ENCODE measurements at places on chromosomes 12 and 14.
A peak's percentile ranks its signal among the peaks of the same experiment; 100 is the strongest.

DNA sequence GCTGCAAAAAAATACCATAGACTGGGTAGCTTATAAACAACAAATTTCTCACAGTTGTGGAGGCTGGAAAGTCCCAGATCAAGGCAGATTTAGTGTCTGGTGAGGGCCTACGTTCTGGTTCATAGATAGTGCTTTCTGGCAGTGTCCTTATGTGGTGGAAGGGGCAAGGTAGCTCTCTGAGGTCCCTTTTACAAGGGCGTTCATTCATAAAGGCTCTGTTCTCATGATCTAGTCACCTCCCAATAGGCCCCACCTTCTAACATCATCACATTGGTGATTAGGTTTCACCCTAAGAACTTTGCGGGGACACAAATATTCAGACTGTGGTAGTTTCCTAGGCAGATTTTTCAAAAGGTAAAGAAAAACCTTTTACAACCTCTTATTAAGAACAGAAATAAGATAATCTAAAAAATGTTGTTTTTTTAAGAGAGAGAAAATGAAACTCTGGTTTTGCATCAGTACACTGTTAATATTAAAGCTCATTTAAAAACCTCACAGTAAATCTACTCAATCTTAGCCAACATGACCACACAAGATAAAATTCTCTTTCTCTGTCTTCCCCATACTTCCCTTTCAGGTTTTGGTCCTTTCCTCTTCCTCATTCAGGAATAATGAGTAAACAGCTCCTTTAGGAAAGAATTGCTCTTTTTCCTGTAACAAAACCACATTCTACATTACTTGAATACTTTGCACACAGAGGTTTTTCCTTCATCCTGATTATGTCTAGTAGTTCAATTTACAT lies 117.5 kb downstream of the UNC79 start:
- no peak for DNase-seq

- DNase-seq: no peak
These were observed 135.7 kb upstream of the SYT10 start for GRCh38 chr12:33575346-33575745.

DNA sequence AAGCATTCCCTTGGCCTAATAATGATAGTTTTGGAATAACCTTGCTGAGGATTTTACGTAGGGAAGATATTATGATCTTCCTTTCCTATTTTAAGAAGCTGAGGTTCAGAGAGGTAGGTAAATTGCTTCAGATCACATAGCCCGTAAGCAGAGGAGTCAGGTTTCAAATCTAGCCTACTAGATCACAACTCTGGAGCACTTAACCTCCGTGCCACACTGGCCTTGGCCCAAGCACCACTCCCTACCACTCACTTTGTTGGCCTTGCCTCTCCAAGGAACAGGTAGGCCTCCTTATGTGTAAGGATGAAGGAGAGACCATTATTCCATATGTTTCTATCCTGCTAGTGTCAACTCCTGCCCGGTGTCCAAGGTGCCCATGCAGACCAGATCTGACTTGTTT lies 12.4 kb upstream of the ACOT1 start:
- DNase-seq: no peak

- DNase-seq: no peak
These were observed 52.3 kb downstream of the TSPAN9 start for GRCh38 chr12:3129301-3130056.

- no peak for DNase-seq
These were observed 16.2 kb downstream of the ABHD4 start for GRCh38 chr14:22614240-22614799.

GRCh38 chr12:61846765-61847164 lies 413.4 kb upstream of the USP15 start:
- DNase-seq: no peak

- no peak for DNase-seq
These were observed 26.9 kb downstream of the PPM1A start for GRCh38 chr14:60275932-60276331.

DNA sequence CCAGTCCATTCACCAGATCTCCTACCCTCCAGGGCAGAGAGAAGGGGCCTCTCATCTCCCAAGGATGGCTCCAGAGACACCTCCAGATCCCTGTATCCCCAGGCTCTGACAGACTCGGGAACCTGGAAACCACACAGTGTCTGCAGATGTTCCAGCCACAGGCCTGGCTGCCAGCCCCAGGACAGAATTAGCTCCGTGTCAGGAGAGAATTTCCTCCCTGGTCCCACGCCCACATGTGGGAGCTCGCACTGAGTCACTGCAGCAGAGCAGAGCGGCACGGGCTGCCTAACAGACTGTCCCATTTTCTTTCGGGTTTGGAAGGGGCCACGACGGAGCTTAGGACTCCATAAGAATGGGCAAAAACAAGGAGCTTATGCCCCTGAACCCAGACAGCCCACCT lies 33.6 kb downstream of the CMKLR1 start:
- DNase-seq: no peak

- DNase-seq: no peak
These were observed 606 bp downstream of the TNFAIP2 start for GRCh38 chr14:103123634-103124500.

DNA sequence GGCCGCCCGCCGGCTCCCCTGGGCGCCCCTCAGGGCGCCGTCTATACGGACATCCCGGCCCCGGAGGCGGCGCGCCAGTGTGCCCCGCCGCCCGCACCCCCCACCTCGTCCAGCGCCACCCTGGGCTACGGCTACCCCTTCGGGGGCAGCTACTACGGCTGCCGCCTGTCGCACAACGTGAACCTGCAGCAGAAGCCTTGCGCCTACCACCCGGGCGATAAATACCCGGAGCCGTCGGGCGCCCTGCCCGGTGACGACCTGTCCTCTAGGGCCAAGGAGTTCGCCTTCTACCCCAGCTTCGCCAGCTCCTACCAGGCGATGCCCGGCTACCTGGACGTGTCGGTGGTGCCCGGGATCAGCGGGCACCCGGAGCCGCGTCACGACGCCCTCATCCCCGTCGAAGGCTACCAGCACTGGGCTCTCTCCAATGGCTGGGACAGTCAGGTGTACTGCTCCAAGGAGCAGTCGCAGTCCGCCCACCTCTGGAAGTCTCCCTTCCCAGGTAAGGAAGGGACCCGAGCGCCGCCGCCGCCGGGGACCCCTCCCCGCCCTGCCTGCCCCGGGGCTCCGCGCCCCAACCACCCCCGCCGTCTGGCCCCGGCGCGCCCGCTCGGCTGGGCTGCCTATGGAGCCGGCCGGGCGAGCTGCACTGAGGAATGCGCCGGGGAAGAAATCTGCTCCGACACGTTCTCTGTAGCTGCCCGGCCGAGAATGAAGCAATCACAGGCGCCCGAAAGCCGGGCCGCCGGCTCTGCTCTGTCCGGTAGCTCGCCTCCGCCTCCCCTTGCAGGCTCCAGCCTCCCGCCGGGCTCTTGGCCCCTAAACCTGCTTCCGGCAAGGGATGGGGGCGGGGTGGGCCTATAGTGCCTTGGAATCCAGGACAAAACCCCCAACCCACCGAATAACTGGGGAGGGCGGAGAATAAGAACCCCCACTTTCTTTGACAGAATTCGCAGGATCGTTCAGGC lies 794 bp downstream of the HOXC13 start:
- no peak for DNase-seq

- DNase-seq: no peak
These were observed 319.5 kb upstream of the SFSWAP start for GRCh38 chr12:131391399-131391798.

- DNase-seq: no peak
These were observed 25.9 kb downstream of the PIGH start for GRCh38 chr14:67574156-67574555.

DNA sequence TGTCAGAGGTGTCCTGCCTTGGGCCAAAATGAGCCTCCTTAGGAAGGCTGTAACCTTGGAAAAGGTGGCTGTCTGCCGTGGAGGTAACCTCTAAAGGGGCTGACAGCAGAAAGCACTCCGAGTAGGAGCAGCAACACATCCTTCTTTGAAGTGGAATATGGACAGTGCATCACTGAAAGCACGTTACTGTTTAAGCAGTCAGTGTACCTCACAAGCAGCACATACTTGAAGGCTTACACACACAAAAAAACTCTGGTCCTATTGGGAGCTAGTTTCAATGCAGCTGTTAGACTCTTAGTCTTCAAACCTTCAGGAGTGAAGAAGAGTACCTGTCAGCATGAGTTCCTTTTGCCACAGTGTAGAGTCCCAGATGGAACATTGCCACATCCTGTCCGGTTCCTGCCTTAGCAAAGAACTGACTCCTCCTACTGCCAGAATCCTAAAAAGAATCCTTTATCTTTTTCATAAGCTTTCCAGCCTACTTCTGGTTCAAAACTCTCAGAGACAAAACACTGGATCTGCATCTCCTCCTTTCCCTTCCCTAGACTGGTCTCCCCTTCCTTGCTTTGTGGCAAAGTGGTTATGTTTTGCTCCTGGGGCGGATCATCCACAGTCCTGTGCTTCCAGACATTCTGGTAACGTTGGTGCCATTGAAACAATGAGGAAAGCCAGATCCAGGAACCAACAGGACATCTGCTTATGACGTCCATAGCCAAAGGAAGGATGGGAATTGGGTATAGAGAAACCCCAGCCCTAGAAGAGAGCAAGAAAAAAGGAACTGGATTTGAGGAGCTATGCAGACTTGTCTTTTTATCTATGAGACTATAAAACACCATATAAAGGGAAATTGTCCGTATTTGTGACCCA lies 8.5 kb upstream of the MDM1 start:
- no peak for DNase-seq

- no peak for DNase-seq
These were observed 14.7 kb upstream of the TBX3 start for GRCh38 chr12:114698566-114699163.

DNA sequence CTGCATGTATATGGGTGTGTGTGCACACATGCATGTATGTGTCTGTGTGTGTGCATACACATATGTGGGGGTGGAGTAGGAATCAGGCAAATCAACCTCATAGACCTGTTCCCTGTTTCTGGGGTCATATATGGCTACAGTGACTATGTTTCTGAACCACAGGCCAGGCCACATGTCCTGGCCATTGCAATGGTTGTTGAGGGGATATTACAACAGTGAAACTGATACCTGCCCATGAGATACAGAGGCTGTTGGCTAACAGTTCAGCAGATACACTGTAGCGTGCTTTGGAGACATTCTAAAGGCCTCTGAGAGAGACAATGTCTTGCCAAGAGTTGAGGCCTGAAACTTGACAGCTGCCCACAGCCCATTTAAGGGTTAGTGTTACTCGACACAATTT lies 47.3 kb upstream of the FOS start:
- no peak for DNase-seq

DNA sequence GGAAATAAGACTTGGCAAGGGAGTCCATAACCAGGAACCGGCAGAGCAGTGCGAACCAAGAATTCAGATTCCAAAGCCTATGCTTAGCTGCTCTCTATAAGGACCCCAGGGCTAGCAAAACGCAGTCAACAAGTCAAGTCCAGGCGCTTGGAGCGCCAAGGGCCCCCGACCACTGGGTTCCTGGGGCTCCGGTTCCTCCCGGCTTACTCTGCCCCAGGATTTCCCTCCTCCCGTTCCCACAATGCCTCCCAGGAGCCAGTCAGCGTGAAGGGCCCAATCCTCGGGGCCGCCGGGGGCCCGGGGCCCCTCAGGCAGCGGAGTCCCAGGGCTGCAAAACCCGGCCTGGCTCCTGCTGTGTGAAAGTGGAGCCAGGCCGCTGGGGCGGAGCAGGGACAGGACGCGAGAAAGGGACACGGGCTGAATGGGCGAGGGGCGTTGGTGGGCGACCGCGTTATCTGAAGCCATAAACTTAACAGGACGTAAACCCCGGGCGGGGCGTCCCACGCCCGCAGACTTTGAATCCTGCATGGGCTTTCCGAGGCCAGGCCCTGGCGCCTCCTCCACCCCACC lies 1.5 kb downstream of the KRT8 start:
- DNase-seq: peak; percentile 53

DNA sequence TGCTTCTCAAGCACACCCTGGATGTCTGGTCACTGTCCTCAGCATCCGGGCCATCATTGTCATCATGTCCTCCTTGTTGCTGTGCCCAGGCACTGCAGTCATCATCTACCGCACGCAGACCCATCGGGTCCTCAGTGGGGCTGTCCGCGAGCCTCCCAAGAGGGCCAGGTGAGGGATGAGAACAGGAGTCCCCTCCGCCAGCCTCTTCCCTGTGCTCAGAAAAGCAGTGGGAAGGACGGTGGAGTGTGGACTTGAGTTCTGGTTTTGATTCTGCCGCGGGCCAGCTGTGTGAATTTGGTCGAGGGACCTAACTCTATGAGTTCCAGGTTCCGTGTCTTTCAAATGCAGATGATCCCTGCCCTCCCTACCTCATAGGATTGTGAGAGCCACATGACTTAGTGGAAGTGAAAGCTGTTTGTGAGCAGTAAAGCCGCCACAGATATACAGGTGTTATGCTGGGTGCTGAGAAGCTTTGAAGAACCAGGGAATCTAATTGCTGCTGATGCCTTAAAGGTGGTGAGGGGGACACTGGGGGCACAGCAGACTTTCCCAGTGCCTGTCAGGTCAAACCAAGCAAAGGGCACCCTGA lies 122.9 kb upstream of the RAP1B start:
- DNase-seq: no peak

DNA sequence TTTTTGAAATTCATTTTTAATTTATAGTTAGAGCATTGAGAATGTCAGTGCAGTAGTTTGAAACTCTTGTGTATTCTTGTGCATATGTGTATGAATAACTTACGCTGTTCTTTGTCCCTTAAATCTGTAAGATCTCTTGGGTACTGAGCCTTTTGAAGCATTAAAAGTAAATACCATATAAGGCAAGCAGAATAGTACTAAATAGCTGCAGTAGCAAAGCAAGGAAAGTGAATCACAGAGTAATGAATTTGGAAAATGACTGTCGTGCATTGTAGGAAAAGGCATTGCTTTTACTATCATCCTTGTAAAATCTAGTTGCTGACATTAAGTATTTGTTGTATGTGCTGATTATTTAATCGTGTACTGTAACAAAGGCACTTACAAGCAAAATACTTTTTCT lies 12.1 kb downstream of the CNOT2 start:
- DNase-seq: no peak

DNA sequence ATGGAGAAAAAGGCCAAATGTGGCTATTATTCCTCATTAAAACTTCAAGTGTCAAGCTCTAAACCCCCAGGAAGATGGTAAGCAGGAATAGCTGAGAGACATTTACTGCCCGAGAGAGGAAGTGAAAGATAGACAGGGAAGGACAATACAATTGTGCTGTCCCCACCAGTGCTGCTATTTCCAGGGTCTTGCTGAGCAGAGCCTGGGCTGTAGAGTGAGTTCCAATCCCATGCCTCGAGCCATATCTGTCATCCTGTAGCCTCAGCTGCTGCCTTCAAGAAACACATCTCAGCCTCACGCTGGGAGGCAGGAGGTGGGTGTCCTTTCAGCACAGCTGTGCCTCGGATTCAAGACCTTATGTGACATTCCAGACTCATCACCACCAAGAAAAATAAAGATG lies 114.0 kb downstream of the RPAP3 start:
- DNase-seq: no peak

DNA sequence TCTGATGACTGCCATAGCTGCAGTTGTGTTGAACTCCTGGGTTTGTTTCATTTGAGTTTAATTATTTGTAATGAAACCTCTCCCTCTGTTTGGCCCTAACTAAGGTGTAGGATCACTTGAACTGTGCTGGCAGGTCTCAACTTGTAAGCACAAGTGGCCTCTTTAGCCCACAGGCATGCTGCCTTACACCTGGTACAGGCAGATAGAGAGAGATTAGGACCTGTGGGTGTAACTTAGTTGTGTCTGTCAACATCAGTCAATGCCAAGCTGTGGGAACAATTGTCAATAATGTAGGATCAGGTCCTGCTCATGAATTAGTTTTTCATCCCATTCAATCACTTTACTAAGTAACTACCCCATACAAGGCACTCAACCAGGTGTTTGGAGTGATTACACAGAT lies 263.0 kb upstream of the G2E3 start:
- no peak for DNase-seq

GRCh38 chr14:25090716-25091454 lies 40.9 kb upstream of the STXBP6 start:
- DNase-seq: no peak

Data from GM12892 (cell line).